ENCODE measurements at places on chromosomes 6 and 20.
A peak's percentile ranks its signal among the peaks of the same experiment; 100 is the strongest.

GRCh38 chr6:68743099-68743498 is 108.0 kb downstream of the ADGRB3 start:
- no peak for DNase-seq

DNA sequence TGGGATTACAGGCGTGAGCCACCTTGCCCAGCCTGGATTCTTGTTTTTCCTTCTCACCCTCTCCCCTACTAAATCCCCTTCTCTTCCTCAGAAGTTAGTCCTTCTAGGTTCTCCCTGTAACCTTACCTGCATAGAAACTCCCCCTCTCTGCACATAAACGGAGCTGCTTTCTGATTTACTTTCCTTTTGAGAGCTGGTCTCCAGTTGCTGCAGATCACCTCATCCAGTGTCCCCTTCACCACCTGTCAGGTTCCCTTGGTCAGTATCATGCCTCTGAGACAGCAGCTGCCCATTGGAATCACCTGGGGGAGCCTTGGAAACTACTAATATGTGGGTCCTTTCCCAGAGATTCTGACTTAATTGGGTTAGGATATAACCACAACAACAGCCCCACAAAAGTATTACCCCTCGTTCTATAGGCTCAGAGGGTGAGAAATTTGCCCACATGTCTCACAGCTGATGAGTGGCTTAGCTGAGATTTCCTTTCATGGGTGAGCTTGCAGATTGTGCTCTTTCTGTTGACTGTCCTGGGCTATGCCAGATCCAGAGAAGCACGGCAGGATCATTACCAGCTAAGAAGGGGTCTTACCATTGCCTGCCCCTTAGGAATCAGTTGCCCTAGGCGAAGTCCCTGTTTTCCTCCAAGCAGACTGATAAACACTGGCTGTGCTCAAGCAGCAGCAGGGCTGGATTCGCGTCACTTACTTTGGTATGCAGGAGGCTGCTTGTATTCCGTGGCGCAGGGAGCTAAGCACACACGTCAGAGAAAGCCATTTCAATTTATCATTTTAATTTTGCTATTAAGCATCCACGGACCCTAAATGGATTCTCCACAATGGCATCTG is 51.3 kb downstream of the AKAP12 start:
- DNase-seq: no peak

- peak; percentile 4 for DNase-seq
Measured at GRCh38 chr6:140812636-140813035, 1320.1 kb upstream of the GJE1 start.

DNA sequence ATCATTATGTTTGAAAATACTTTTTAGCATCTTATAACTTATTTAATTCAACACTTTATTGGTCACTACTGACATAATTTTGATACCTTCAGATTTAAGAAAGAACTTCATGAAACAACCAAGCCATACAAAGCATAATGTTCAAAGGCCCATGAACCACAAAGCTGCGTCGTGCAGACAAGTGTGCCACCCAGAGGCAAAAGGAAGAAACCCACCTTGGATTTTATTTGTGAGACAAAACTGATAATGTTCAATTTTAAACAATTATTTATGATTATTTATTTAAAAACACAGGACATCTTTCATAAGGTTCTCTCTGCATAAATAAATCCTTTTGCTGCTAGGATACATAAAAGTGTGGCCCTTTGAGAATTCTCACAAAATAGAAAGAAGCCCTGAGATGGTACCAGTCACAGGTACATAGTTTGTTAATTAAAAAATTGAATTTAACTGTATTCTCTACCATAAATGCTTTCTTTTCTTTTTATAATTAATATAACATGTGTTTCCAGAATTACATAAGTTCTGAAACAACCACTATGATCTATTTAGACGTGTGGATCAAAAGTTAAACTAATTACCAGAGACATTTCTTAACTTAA is 143.7 kb downstream of the RALGAPA2 start:
- DNase-seq: peak; percentile 77

DNA sequence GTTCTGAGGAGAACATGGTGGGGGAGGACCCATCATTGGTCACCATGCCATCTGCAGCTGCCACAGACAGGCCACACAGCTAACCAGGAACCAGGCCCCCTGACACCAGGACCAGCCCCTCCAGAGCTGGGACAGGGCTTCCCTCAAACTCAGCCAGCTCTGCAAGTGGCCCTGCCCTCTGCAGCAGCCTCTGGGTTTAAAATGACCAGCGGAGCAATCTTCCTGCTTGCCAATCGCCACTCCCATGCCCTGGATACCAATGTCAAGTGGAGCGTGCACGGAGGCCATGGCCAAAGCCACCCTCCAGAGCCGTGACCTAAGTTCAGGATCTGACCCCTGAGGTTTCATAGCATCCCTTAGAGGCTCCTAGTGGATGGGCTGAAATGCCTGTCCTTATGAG is 199.4 kb downstream of the SYNDIG1 start:
- DNase-seq: no peak

DNA sequence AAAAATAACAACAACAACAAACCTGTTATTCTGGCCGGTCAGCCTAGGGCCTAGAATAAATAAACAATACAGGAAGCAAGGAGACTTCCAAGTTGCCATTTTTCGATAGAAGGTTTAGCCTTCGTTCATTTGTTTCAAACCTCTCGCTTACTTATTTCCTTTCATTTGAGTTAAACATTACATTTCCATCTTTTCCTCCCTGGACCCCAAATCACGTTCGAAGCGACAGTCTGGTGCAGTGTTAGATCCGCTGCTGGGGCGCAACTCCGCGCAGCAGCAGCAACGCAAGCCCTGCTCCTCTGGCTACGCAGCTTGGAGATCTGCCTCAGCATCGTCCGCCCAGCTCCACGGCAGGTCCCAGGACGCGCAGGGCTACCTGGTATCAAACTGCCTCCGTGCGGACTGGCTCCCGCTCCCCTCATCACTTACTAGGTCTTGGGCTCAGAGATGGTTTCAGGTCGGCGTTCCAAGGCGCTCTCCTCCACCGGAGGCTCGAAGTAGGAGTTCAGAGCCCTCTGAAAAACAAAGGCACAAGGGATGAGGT is 530 bp downstream of the TDP2 start:
- DNase-seq: peak; percentile 76

DNA sequence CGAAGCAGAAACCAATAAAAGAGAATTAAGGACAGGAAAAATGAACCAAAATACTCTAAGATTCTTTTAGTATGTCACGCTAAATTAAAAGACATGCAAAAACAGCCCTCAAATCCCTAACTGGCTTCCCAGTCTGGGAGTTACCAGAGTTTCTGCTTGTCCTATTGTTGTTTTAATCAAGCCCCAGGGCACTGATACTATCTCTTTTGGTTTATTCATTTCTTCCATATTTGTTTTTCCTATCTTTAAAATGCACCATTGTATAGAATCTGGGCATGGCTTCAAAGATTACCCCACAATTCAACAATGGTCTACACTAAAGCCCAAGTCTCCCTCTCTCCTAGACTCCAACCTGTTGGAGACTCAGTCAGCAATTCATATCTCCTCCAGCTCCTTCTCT is 169.1 kb downstream of the MYLK4 start:
- no peak for DNase-seq

DNA sequence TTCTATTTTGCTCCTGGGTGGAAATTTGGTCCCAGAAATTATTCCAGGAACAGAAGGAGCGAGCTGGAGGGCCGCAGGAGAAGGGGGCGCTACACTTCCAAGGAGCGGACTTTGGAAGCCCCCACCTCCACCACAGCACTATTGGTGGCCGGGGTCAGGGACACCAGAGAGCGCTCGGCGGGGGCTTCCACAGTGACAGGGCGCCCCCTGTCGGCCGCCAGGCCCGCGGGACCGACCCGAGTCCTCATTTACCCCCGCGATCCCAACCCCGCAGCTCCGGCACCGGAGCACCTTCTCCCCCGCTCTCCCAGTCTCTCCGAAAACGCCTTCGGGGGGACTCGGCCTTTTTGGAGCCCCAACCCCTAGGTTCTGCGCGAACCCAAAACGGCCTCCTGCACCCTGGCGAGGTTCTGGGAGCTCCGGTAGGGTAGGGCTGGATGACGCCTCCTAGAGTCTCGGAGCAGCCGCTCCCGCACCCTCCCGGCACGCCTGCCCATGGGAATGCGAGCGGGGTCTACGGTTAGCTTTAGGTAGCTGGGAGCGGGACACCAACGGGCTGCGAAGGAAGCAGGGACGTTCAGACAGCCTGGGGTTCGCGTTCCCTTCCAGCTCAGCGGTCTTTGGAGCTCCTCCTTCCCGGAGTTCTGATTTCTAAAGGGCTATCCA is 2.4 kb upstream of the FOXA2 start:
- DNase-seq: peak; percentile 71

DNA sequence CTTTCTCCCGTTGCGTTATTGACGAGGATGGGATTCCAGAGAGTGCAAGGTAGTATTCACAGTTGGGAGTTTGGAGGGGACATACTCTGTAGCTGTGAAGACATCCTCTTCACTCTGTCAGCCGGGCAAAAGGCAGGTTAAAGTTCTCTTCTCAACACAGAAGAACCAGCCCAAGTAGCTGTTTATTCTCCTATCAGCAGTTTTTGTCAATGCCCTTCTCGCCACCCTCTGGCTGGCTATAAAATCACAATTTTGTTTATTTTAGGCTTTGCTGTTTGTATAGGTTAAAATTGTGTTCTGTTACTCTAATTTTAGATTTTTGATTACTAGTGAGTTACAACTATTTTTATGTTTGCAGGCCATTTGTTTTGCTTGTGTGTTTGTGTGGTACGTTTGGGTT is 37.9 kb upstream of the MAS1 start:
- DNase-seq: peak; percentile 50

DNA sequence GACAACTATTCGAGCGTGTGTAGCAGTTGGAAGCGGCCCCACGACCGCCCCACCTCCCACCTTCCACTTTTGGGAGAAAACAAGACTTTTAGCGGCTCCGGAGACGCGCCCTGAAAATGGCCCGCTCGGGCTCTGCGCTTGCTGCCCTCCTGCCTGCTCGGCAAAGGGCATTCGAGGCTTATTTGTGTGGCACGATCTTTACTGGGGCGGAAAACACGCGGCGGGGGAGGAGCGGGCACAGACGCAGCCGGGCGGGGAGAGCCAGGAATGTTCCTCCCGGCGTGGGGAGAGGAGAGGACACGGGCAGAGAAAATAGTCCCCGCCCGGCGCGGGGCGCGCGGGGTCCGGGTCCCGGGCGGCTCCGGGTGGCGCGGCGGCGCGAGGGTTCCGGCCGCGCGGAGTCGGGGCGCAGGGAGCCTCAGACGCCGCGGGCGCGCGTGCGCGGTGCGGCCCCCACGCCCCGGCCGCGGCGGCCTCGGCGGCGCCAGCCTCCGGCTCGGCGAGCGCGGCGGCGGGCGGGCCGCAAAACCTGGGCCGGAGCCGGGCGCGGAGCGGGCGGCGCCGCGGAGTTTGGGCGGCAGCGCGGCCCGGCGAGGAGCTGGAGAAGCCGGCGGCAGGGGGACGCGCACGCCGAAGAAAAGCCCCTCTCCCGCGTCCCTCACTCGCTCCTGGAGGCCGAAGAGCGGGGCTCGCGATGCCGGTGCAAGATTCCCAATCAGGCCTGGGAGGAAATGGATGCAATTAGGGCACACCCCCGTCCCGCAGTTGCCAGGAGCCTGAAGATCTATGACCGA is 90.0 kb upstream of the ARID1B start:
- peak; percentile 91 for DNase-seq

GRCh38 chr6:10248378-10248843 is 166.5 kb downstream of the TFAP2A start:
- DNase-seq: no peak

DNA sequence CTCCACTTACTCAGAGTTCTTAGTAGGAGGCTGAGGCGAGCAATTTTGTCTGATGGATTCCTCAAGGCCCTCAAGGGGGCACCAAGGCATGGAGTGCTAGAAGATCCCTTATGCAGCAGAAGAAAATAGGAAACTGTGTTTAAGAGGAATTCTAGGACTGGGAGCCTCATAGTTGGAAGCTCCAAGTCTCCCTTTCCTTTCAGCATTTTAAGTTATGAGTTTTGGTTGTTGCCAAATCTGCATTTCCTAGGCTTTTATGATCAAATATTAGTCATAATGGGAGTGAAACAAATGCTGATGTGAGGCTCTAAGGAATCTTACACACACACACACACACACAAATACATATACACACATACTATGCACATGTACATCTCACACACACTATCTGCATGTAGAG is 714.0 kb downstream of the UTRN start:
- DNase-seq: no peak

DNA sequence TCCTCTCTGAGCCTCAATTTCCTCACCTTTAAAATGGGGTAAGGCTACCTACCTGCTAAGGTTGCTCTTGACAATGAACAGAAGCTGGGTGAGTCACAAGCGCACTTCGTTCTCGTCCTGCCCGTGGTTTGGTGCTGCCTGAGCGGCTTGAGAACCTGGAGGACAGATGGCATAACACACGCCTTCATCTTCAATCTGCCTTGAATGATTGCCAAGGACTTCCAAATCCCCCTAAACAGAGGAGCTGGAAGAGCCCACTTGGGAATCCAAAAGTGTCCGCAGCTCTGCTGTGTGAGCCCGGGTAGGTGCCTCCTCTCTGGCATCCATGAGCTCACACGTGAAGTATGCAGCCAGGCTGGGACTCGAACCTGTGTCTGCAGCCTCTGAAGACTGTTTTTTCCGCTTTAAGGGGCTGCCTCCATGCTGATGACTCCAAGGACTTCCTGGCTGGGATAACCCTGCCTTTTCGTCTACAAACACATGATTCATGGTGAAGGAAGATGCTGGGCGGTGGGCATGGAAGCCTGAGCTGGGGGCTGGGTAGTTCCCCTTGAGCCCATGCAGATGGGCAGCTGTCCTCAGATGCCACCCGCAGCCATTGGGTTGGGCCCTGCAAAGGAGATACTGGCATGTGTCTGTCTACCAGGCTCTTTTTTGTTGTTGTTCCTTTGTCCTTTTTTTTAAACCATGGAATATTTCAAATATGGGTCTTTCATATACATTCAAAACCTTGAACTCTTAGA is 25.3 kb upstream of the CSNK2A1 start:
- no peak for DNase-seq

DNA sequence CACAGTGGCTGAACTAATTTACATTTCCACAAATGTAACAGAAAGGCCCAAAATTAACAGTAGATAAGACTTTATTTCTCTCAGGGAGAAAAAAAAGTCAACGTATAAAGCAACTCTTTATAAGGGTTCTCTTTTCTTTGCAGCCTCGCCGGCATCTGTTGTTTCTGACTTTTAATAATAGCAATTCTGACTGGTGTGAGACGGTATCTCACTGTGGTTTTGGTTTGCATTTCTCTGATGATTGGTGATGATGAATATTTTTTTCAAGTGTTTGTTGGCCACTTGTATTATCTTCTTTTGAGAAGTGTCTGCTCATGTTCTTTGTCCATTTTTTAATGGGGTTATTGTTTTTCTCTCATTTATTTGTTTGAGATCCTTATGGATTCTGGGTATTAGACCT is 27.2 kb upstream of the FKBP1A start:
- no peak for DNase-seq

DNA sequence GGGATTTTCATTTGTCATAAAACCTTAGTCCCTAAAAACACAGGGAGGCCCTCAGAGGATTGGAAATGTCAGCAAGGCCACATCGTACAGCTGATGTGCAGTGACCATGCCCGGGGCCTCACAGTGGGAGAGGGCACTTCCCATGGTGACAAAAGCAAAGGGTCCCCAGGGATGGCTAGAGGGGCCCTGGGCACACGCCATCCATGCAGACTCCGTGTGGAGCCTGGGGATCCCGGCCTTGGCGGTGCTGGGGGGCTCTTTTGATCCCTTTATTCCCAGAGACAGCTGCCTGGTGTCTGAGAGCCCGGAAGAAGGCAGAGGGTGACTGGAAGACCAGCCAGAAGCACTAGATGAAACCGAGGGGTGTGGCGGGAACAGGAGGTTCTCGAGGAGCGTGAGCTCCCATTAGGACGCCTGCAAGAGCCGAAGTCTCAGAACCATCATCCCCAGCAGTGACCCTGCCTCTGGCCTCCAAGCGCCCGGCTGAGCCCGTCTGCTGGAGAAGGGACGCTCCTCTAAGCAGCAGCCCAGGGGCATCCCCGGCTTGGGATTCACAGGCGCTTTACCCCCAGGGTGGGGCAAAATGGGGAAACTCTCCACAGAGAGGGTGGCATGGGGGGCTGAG is 49.1 kb upstream of the FRMD1 start:
- DNase-seq: no peak

All from Karpas-422 (cell line).